EL (cell line): ENCODE measurements at places on chromosomes 5 and 9.
A peak's percentile ranks its signal among the peaks of the same experiment; 100 is the strongest.

DNA sequence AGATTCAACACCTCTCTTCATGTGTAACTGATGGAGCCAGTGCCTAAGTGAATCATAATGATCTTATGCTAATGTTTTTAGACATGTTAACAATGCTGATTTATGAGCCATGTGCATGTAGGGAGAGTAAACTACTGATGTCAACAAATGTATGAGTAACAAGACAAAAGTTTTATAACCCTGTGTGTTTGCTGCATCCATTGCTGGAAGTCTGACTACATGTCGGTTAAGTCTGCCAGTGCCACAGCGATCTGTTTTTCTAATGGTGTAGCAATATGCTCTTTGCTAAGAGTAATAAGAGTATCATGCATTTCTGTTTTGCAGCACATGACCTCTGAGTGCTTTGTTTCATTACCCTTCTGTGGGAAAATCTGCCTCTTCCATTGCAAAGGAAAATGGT is 26.4 kb upstream of the TMOD1 start:
- DNase-seq, result peak; percentile 66

DNA sequence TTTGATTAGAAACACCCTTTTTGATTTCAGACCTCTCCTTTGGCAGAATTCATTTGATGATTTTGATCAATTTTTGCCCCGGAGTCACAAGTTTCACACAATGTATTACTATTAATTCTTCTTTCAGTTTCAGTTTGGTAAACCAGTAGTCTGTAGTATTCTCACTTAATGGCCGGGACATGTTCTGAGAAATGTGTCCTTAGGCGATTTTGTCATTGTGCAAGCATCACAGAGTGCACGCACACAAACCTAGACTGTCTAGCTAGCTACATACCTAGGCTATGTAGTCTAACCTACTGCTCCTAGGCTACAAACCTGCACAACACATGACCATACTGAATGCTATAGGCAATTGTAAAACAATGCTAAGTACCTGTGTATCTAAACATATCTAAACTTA is 662.5 kb downstream of the IRX1 start:
- no peak for DNase-seq

DNA sequence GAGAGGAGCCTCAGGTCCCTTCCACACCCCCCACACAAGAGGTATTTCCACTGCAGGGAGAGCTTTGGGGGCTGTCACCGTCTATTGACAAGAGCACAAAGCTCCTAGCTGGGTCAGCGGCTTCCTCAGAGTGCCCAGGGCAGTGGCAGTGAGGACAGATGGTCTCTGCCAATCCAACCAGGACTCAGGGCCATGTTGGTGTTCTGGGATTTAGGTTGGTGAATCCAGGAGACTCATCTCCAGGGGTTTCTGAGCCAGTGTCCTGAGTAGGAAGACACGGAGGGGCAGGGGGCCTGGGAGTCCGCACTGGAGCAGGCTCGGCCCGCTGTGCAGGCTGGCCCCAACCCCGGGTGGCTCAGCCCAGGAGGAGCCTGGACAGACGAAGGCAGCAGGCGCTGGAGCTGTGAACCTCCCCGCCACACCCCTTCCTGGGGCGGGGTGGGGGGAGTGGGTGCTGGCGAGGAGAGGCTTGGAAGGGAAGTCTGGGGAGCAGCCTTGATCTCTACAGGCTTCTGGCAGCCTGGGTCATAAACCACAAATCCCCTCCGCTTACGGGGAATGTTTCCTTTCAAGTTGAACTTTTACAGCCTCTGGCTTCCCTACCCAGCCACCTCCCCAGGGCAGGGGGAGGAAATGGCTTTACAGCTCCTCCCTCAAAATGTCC is 19.6 kb downstream of the CRB2 start:
- peak; percentile 27 for DNase-seq

DNA sequence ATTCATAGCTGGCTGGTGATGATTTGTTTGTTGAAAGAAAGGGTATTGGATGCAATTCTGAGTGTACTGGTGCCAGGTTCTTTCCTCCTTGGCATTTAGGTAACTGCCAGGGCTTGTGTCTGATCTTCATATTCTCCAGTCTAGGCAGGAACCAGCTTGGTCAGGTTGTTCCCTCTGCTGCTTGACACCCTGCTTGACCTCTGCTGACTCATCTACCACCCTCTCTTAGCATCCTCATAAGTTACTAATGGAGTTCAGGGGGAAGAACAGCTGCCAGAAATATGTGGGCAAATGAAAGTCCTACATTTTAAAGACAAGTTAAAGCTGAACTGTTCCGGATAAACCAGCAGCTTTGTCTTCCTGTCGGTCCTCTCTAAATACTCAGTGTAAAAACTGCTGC is 116.1 kb upstream of the TNC start:
- peak; percentile 91 for DNase-seq

DNA sequence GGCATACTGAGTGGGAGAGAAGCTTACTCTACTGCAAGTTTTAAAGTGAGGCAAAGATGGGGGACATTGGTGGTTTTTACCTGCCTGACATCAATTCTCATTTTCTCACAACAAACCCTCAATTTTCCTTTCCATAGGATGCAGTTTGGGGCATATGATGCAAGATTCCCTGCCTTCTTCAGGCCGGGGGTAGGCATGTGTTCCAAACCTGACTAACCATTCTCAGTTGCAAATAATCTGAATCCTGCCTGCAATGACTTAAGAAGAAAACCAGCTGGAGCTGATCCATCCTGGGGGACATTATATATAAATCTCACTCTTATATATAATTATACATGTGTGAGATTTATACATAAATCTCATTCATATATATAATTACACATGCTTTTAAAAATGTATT is 223.6 kb upstream of the EFNA5 start:
- DNase-seq, result peak; percentile 14

DNA sequence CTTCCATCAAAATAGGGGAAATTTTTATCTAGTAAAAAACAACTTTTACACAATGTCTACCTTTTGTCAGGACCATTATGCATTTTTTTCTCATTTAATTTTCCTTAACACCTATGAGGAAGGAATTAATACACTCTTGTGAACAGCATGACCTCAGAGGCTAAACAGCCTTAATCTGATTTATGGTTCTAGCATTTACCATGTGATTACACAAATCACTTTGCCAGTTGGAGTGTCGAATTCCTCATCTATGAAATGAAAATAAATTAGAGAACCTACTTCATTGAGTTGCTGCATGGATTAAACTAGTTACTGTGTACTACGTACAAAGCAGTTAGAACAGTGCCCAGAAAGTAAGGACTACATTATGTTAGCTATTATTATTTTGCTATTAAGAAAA is 187.7 kb upstream of the MPDZ start:
- no peak for DNase-seq

GRCh38 chr5:74516211-74516636 is 124.3 kb downstream of the ENC1 start:
- peak; percentile 80 for DNase-seq

DNA sequence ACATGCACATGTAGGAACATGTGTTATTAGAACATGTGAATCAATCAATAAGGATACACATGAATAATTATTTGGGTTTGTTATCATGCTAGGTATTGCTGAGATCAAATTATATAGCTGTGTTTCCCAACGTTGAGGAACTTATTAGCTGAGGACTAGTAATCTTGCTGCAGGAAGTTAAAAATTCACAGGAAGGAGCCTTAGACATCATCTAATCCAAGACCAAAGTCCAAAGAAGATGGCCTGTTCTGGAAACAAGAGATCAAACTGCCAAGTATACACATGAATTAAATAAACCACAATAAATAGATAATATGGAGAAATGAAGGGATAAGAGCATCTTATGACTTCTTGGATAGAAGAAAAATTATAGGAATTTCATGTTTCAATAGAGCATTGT is 19.9 kb downstream of the POU5F2 start:
- DNase-seq, result no peak

DNA sequence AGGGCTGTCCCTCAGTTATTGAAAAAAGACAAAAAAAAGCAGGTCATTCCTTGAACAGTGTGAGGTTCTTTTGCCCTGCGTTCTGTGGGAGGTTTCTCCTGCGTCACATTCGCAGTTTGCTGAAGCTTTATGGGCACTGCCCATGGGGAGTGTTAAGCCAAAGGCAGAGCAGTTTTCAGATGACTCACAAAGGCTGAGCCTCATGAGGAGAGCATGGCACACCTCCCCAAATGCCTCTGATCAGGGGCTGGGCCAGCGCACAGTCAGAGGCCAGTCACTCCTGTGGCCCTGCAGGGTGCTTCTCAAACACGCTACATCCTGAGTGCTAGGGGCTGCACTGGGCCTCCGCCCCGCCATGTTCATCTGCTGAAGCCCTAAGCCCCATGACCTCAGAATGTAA is 38.4 kb downstream of the IRX1 start:
- DNase-seq, result no peak

DNA sequence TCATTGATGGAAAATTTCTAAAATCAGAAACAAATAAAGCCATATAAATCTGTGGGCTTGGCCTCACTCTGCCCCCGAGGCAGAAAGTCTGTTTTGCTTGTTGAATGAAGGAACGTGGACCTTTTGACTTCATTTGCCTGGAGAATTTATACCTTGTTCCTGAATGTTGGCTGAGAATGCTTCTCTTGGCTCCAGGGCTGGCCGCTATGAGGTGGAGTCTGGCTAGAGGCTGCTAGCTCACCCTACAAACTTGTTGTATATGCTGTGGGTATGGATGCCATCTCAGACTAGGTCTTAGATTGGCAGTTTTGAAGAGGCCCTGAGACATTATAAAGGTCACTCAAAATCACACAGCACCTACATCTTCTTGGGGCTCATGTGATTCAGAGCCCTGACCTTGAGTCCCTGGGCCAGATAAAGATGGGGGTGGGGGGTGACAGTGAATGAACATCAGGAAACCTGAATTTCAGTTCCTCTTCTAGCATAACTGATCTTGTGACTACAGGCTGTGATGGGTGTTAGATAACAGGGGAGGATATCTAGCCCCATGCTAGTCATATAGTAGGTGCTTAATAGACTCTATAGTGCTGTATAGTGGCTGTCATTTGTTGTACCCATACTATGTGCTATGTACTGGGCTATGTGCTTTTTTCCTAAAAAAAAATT is 2.8 kb downstream of the GM2A start:
- DNase-seq, result no peak

GRCh38 chr9:79632705-79633104 is 60.9 kb downstream of the TLE4 start:
- no peak for DNase-seq

GRCh38 chr5:117801583-117801982 is 1186.8 kb downstream of the DTWD2 start:
- no peak for DNase-seq

DNA sequence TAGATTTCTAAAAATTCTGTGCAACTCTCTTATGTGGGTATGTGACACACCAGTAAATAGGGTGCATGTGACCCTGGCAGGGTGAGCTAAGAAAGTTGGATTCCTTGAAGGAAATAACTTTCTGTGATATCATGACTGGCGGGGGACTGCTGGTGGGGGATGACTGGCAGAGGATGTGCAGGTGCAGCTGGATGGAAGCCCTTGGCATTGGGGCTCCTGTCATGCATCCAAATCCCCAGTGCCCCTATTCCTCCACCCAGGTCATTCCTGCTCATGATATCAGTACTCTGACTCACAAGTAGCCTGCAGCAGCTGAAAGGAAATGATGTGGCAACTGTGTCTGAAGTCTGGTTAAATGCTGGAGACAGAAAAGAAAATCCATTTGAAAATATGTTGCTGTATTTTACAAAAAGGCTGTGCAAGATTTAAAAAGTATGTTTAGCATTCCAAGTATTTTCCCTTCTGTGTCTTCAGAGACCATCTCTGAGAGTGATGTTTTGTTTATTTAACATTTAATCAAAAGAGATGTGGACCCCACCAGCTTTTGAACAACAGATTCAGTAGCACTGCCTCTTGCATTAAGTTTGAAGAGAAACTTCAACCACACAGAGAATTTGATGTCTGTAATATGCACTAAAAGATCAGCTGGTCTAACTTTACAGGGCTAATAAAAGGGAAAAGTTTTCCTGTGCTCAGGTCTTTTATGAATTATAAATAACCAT is 17.9 kb upstream of the ZSWIM6 start:
- peak; percentile 93 for DNase-seq

DNA sequence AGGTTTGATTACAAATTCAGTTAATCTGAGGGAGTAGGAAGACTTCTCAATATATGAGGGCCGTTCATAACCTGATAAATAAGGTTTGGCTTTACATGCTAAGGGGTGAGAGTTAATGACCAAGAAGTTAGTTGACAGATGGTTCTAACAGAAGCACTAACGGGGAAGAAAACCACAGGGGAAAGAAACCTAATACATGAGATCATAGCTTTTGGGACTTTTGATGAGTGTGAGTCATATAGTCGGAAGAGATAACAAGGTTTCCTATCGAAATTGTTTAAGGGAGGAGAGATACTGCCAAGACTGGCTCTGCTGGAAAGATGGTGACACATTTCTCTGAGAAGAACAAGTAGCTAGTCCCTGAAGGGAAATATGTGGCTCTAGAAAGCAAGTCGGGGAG is 140.1 kb downstream of the COX7C start:
- DNase-seq, result peak; percentile 12

DNA sequence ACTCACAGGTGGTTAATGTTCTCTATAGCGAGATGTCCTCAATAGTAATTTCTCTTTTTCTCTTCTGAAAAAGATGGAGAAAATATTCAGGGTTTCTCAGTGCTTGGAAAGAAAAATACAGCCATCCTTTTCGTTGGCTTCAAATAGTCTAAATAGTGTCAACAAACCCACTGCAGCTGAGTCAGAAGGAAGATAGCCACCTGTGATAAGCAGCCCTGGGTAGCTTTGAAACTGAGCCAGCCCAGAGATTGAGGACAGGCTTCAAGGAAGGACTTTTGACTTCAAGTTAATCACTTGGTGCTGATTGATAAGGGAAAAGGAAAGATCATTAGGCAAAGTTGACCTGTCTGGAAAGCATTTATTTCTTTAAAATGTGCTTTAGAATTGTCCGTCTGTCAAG is 78.7 kb upstream of the TYRP1 start:
- DNase-seq, result no peak

DNA sequence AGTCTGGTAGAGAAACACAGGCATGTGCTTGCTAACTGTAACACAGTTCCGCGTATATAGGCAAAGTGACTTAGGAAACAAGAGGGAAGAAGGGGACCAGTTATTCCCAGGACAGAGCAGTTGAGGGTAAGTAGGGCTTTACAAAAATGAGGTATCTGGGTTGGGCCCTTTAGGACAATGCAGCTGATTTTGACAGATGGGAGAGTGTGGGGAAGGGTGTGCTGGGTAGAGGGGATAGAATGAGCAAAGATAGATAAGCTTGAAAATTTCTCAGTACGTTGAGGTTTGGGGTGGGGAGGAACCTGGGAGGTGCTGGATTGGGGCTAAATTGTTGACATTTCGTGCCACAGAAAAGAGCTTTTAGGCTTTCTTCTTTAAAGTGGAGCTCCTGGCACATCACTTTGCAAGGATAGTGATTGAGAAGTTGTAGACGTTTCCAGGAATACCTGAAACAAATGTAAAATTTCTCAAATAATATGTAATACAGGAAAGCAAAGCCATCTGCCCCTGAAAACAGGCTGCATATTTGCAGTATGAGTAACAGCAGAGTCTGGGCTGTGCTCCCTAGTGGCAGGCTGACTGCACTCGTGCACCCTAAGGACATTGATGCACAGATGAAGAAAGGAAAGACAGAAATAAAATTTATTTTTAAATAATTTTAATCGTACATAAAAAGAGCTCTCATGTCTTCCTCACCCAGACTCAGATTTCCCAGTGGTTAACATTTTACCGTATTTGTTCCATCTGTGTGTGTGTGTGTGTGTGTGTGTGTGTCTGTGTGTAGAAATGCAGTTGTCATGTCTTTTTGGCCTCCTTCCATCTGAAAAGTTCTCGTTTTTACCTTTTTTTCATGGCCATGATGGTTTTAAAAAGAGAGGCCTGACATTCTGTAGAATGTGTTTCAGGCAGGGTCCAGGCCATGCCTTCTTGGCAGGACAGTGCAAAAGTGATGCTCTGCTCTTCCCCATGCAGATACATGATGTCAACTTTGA is 144.9 kb upstream of the DMRT1 start:
- peak; percentile 80 for DNase-seq
